ENCODE measurements at places on chromosomes 2 and 18. TPM values are rescaled to one million over a fixed set of nuclear protein-coding genes. Genes with fewer than 3 reads are reported as not detected.

- no peak for DNase-seq
Observed at GRCh38 chr2:167946441-167946841, 301.0 kb downstream of the STK39 start.

DNA sequence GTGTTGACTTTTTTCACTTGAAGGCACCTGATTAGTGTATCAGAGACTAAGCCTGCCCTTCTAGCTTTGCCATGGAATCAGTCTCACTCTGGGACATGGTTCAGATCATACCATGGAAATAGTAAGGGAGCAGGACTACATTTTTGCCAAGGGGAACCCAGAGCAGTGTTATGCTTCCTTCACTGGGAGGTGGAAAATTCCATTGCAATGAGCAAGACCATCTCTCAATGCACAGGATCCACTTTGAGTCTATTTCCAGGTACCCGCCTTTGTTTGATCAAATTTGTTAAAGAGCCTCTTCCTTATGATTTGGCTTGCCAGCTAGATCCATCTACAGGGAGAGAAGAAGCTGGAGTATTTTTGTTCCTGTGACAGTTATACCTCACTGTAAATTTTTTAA is 395.8 kb downstream of the MTX2 start:
- DNase-seq, result no peak

- peak; percentile 6 for DNase-seq
Observed at GRCh38 chr18:71784777-71785176, 759.4 kb downstream of the CBLN2 start.

DNA sequence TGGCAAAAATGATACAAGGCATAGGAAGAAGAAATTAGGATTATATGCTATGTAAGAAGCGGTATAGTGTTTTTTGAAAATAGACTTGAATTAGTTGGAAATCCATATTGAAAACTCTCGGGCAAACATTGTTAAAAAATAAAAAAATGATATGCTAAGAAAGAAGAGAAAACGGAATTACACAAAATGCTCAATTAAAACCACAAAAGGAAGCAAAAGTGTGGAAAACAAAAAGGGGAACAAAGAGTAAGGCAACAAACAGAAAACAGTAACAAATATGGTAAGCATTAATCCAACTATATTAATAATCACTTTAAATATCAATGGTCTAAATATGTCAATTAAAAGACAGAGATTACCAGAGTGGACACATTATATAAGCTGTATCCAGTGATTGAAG is 58.4 kb downstream of the TXNL1 start:
- no peak for DNase-seq

DNA sequence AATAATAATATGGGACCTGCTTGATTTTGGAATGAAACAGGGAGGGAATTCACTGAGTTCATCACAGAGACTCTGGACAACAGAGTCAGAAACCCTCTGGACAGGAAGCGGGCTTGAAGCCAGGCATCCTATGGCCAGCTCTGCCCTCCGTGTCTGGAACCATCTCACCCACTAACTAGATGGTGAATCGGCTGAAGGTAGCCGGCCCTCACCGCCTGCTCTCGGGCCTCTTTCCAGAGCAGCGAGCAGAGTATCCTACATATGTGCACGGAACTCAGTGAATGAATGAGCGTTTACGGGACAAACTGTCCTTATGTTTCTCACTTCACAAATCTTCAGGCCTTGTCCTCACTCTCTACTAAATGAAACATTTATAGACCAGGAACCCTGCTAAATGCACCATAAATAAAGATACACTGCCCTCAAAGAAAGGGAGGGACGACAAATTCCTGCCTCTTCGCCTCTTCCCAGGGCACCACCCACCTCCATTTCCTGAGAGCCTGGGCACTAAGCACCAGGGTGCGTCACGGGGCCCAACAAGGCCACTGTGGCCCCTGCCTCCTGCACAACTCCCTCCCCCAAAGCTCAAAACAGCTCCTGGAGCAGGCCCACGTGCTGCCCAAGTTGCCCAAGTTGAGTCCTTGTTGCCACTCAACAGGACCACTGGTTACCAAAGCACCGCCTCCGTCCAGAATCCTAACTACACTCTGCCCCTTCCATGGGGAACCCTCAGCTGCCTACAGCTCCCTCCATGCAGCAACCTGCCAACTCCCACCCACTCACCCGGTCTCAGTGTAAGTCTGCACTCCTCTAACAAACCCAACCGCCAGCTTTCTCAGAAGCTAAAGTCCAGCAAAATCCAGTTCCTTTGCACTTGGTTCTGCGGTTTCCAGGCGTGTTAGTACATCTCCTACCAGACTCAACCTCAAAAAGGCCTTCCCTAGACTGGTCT is 1.7 kb downstream of the TBC1D8 start:
- DNase-seq, result no peak

DNA sequence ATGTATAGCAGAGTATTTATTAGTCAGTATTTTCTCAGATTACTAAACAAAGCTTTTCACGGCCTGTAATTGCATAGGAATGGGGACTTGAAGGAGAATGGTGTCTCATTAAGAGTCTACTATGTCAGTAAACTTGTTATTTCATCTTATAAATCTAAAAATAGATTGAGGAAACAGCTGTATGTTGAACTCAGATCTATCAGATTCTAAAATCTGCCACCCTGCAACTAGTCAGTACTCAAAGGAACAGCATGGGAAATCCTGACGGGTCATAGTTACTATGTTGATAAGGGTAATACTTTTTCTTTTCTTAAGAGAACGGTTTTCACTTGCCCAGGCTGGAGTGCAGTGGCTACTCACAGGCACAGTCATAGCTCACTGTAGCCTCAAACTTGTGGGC is 70.2 kb upstream of the EMILIN2 start:
- no peak for DNase-seq

- no peak for DNase-seq
Observed at GRCh38 chr18:25133879-25134278, 218.1 kb downstream of the ZNF521 start.

DNA sequence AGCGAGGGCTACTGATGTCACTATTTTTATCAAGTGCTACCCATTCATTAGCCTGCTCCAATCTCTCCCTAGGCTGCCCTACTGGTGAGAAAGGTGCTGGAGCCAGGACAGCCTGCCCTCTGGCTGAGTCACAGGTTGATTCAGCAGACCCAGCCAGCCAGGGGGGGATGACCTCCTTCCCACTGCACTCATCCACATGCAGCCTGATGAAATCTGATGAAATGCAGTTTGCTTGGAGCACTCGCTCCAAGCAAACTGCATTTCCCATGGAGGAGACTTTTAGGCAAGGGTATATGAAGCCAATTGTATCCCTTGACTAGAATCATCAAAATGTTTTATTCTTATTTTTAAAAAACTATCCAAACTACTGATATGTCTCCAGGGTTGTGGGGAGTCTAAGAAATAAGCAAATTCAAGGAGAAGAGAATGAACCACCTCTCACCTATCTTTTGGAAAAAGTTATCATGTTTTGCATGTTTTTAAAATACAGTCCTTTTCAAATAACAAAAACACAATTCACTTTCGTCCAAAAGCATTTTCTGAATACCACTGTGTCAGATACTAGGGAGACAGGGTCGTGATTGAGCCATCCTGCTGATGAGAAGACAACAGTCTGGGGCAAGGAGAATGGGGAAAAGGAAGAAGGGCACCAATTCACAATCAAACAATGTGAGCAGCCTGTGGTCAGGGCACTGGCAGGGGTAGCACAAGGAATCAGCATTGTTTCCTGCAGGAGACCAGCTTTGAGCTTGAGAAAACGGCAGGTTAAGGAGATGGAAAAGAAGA is 128.3 kb downstream of the AFF3 start:
- no peak for DNase-seq

- DNase-seq, result no peak
Observed at GRCh38 chr2:123688231-123688940, 336.7 kb upstream of the CNTNAP5 start.

- DNase-seq, result no peak
Observed at GRCh38 chr2:223058952-223059716, 7.1 kb downstream of the KCNE4 start.

RGPD5 gene
- 5.0 TPM for polyA plus RNA-seq

PRKAG3 gene
- polyA plus RNA-seq, result not detected

LONRF2 gene
- polyA plus RNA-seq, result not detected

G6PC2 gene
- polyA plus RNA-seq, result not detected

PSMA8 gene
- 2.1 TPM for polyA plus RNA-seq
